ENCODE measurements at places on chromosomes 4 and X. TPM values are rescaled to one million over a fixed set of nuclear protein-coding genes. Genes with fewer than 3 reads are reported as not detected.

GRCh38 chr4:14831416-14831815 lies 170.9 kb upstream of the CPEB2 start:
- H3K27ac ChIP-seq: no peak overlapping the region
- H3K4me3 ChIP-seq: no peak overlapping the region
- H3K36me3 ChIP-seq: no peaks in the 10 kb centered on the region
- H3K4me1 ChIP-seq: no peaks in the 10 kb centered on the region

DNA sequence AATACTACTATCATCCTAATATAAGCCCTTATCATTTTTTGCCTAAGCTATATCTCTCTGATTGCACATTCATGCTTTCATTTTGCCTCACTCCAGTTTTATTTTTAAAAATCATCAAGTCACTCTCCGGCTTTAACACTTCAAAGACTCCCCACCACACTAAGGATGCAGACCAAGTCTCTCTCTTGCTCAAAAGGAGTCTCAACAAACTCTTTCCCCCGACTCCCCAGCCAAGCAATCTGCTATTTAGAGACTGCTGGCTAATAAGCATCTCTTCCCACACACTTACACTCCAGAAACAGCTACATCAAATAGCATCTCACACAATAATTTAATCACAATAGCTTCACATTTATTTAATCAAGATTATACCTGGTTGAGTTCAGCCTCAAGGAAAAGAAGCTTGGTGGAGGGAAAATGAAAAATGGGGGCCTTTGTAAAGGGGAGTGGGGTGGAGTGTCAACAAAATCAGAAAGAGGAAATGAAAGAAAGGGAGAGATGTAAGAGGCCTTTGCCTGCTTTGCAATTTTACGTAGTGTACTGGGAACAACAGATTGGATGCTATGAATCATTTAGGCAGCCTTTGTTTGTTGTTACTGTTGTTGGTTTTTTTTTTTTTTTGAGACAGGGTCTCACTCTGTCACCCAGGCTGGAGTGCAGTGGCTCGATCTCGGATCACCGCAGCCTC lies 104.1 kb upstream of the MCF2 start:
- peaks cover 53% of the 10 kb centered on the region for H3K36me3 ChIP-seq
- DNase-seq: no peak
- no peak overlapping the region for H3K27ac ChIP-seq
- H3K4me1 ChIP-seq: peaks cover 24% of the 10 kb centered on the region

DNA sequence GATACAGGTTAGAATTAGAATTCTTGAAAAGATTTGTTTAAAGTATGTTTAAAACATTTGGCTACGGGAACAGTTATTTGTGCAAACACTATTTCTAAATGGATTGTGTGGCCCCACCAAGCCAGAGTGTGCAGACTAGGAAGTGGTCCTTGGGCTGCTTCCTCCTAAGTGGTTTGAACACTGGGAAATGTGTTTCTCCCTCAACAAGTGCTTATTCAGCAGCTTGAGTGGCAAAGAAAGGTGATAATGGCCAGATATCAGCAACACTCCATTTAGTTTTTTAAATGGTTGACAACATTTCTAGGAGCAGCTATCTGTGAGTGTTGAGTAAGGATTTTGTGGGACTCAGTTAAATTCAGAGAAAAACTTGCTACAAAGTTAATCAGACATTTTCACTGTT lies 141.4 kb upstream of the LNX1 start:
- H3K4me3 ChIP-seq: no peak overlapping the region
- DNase-seq: no peak
- peaks cover 6% of the 10 kb centered on the region for H3K27me3 ChIP-seq

The TMPRSS11A gene
- total RNA-seq: not detected

The ZNF674 gene
- 4.4 TPM for total RNA-seq

- H3K4me1 ChIP-seq: no peaks in the 10 kb centered on the region
- no peaks in the 10 kb centered on the region for H3K36me3 ChIP-seq
- H3K27ac ChIP-seq: no peak overlapping the region
- no peaks in the 10 kb centered on the region for H3K27me3 ChIP-seq
- no peak for DNase-seq
- no peak overlapping the region for H3K4me3 ChIP-seq
Observed at GRCh38 chr4:72449705-72450104, 119.3 kb downstream of the ADAMTS3 start.

DNA sequence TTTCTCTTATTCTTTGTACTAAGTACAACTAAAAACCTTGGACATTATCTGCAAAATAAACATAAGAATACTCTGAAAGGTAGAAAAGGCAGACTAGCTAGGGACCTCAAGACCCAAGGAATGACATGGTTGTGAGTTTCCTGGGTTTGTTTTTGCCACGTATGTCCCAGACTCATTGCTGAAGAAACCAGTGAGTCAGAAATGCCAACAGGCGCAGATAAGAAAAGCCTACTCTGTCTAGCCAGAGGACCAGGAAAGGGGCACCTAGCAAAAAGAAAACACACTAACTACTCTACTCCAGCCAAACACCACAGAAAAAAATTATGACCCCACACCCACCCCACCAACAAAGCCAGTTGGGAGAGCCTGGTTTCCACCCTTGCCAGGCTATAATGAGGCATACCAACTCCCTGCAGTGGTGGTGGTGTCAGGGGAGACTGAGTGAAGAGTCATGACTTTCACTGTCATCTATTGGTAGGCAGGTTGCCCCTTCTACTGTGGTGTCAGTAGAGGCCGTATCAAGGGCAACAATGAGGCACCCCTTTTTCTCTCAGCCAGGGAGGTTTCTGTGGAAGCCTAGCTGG lies 10.9 kb downstream of the MTMR1 start:
- no peaks in the 10 kb centered on the region for H3K27me3 ChIP-seq
- DNase-seq: no peak
- H3K27ac ChIP-seq: peak overlapping the region; percentile 23
- peaks cover 5% of the 10 kb centered on the region for H3K4me1 ChIP-seq
- H3K4me3 ChIP-seq: no peak overlapping the region
- H3K36me3 ChIP-seq: peaks cover 71% of the 10 kb centered on the region

DNA sequence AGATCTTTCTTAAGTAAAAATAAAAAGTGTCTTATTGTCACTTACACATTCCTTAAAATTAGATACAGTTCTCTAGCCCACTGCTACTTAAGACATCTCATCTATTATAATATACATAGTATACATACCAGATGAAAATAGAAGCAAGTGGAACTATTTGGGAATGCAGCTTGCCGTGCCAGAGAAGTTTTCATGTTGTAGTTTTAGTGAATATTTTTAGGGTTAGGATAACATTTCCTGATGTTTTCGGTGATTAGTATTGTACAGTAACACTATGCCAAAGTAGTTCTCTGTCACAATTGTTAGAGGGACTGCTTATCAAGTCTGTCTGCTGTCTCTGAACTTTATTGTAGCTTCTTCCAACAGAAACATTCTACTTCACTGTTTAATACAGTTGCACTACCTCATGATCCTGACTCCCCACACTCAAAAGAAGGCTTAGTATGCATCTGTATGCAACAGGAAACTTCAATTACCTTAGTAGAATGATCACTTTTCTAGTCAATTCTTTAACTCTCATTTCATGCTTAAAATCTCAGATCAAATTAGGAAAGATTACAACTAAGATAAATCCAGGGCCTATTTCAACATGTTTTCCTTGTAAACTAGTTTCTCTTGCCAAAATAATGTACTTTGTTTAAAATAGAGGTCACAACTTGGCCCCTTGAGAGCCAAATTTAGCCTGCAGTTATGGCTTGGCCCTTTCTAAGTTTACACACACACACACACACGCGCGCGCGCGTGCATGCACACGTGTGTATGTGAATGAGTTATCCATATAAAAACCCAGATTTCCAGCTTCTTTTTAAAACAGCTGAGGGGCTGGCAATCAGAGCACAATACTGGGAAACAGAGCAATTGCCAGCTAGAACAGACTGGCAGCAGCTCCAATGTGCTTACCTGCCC lies 42.3 kb upstream of the SRPX start:
- no peak for DNase-seq
- no peaks in the 10 kb centered on the region for H3K36me3 ChIP-seq
- no peak overlapping the region for H3K4me3 ChIP-seq

The SH3RF1 gene
- total RNA-seq: not detected

The CCKAR gene
- total RNA-seq: not detected

The GRID2 gene
- not detected for total RNA-seq

All from naive thymus-derived CD8-positive, alpha-beta T cell (primary cell).